ENCODE measurements at places on chromosomes 5 and 9. TPM values are rescaled to one million over a fixed set of nuclear protein-coding genes. Genes with fewer than 3 reads are reported as not detected.

Gene CCDC192
- total RNA-seq = not detected

Gene SLC6A19
- not detected for total RNA-seq

DNA sequence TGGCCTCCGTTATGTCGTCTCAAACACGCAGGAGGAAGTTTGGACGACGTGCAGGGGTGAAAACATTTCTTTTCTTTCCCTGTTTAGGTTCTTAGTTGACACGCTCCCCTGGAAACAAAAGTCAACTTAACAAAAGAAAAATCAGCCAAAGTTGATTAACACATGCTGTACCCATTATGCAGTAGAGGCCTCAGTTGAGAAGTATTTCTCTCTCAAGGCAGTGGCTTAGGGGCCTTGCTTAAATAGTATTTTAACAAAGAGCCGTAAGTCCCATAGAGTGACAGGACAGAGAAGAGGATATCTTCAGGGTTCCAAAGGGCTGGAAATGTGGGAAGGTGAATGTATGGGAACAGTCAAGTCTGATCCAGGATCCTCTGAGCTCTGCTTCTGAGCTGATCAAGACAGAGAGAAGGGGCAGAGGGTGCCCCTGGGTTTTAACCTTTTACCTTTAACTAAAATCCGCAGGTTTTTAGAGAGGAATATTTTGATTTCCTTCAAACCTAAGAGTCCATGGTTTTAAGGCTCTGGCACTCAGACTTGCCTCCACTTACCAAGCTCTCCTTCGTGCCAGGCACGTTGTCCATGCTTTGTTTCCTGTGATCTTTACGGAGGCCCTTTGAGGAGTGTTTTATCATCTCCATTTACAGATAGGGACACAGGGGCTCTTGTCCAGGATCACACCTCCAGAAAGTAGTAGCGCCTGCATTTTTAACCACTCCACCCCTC lies 629 bp upstream of the CD74 start:
- no peak for DNase-seq

DNA sequence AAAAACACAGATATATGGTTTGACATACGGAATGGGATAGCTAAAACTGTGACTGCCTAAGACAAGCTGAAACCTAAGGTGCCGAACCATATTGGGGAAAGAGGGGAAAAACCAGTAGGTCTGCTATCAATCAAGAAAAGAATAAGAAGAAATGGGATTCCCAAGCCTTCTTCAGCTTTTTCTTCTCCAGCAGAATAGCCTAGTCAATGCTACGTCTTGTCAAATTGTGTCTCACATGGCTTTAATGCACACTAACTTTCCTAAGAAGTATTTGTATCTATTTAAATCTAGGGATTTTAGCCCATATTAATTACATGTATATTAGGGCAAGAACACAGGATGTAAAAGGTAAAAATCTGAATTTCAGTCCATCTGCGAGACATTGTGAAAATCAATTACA lies 797 bp upstream of the FBXO38 start:
- DNase-seq = no peak

- no peak for DNase-seq
Measured at GRCh38 chr9:112110094-112110776, 64.9 kb downstream of the SUSD1 start.

- DNase-seq = no peak
Measured at GRCh38 chr9:21965401-21965951, 28.7 kb downstream of the CDKN2A start.

GRCh38 chr9:2919347-2919746 lies 75.5 kb upstream of the PUM3 start:
- DNase-seq = no peak

Data from H4 (cell line).